ENCODE measurements at places on chromosomes 12 and 14.

DNA sequence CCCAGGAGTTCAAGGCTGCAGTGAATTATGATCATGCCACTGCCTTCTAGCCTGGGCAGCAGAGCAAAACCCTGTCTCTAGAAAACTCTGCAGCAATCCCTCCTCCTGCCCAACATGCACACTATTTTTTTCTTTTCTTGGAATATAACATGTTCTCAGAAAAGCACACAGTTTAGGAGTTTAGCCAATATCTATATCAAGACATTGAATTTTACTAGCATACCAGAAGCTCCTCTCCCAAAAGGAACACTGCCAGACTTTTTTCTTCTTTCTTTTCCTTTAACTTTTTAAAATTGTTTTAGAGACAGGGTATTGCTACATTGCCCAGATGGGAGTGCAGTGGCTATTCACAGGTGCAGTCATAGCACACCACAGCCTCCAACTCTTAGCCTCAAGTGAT, 107.1 kb upstream of the AEBP2 start:
- DNase-seq, result no peak

GRCh38 chr12:32947206-32948067, 50.9 kb upstream of the PKP2 start:
- no peak for DNase-seq

- no peak for DNase-seq
Observed at GRCh38 chr12:83408146-83408545, 721.4 kb downstream of the TMTC2 start.

DNA sequence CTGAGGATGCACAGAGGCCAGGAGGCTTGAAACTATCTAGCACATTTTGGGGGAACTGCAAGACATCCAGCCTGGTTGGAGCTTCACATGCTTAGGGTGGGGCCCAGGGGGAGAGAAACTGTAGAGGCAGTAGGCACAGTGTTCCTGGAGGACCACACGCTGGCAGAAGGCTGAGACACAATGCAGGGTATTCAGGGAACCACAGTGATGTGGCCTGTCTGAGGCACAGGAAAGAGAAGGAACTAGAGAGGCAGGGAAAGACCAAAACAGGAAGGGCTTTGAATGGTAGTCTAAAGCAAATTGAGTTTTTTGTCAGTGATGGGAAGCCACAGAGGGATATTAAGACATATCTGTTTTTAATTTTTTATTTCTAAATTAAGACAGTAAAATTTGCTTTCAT, 100.2 kb upstream of the PRICKLE1 start:
- no peak for DNase-seq

DNA sequence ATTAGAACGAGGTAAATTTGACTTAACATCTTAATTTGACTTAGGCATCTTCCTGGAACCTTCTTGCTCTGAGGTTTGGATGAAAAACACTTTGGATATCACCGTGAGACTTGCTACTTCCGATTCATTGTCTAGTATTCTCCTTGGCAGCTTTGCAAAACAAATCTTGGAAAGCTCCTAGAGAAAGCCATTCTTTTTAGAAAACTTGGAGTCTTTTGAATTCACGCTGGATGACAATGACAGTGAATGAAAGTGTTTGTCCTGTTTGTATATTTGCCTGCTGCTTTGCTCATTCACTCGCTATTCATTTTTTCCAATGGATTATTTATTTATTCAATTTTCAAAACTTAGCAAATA, 222.1 kb upstream of the HMGA2 start:
- no peak for DNase-seq

- DNase-seq, result no peak
Observed at GRCh38 chr14:76413962-76414600, 38.1 kb downstream of the ESRRB start.

DNA sequence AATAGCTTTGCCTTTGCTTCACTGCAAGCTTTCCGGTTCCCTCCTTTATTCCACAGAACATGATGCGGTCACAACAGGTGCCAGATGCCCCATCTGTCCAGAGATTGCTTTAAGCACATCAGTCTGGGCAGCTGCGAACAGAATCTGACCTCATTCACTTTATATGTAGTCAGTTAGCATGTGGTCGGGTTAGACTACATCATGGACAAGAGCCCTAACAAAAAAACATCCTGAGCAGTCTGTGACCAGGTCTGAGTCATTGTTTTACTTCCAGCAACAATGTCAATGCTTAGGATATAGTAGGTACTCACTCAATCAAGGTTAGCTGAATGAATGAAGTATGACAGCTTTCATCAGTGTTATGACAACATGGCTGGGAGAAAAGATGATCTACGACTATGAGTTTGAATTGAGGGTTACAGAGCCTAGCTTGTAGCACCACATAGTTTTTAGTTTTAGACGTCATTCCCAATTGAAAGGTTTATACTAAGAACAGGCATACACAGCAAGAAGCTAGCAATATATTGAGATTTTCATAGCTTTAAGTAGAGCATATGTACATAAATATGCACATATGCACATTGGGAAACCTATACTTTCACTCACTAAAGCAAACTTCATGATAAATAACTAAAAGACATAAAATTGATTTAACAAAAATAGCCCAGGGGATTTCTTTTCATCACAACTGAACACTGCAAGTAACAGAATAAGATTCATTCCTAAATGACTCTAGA, 64.2 kb upstream of the TMCC3 start:
- DNase-seq, result no peak

DNA sequence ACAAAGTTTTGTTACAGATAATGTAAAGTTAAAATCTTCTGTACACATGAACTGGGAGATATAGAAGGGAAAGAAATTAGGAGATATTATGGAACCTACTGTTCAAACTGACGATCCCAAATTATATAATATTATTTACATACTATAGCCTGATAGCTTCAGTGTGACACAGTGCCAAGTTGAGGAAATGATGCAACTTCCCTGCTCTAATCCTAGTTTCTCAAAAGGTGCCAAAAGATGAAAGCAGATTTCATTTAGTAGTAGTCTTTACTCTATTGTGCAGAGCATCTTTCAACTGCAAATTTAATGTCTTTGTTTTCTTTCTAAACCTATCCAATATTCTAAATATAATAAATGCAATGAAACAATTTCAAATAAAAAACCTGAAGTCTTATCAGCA, 46.9 kb downstream of the COCH start:
- DNase-seq, result peak; percentile 24

DNA sequence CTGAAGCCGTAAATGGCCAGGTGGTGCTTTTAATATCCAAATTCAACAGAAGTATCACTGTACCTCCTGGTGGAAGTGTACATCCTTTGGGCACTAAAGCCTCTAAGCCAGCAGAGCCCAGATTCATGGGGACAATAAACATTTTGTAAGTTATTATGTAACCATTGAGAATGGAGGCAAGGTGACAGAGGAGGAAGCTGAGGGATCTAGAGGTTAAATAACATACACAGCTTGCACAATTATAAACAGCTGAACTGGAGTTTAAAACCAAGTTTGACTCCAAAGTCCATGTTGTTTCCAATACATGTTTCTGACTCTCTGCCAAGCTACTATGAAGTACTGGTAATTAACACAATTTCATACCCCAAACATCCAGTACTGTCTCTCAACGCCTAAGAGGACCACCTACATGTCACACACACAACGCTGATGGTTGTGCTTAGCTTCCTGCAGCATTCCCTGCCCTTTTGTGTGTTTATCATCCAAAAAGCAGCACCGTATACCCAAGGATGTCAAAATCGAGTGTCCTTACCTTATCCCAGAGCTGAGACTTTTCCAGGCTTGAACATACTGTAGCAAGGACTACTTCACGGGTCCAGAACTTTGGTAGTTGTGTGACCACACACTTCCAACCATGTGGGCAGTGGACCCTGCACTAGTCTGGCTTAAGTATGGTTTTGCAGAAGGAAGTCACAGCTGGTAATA, 41.3 kb downstream of the EGLN3 start:
- no peak for DNase-seq

DNA sequence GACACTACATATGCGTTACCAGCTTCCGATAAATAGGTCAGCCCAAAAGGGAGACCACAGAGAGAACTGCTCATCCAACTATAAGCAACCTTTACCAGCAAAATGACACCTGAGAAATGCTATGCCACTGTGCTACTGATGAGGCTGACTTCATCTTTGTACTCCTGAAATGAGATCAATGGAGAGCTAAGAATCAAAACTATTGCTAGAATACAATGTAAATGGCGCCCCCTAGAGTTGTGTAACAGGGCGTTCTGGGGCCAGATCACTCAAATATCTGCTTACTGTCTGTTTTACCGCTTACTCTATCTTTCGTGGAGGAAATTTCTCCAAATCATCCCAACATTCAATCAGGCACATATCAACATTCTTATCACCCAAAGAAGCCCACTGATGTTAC, 4.6 kb downstream of the ZNF384 start:
- DNase-seq, result peak; percentile 64

GRCh38 chr14:61598980-61599379, 96.3 kb upstream of the HIF1A start:
- peak; percentile 42 for DNase-seq

GRCh38 chr12:105378911-105379310, 48.4 kb downstream of the C12orf75 start:
- no peak for DNase-seq

DNA sequence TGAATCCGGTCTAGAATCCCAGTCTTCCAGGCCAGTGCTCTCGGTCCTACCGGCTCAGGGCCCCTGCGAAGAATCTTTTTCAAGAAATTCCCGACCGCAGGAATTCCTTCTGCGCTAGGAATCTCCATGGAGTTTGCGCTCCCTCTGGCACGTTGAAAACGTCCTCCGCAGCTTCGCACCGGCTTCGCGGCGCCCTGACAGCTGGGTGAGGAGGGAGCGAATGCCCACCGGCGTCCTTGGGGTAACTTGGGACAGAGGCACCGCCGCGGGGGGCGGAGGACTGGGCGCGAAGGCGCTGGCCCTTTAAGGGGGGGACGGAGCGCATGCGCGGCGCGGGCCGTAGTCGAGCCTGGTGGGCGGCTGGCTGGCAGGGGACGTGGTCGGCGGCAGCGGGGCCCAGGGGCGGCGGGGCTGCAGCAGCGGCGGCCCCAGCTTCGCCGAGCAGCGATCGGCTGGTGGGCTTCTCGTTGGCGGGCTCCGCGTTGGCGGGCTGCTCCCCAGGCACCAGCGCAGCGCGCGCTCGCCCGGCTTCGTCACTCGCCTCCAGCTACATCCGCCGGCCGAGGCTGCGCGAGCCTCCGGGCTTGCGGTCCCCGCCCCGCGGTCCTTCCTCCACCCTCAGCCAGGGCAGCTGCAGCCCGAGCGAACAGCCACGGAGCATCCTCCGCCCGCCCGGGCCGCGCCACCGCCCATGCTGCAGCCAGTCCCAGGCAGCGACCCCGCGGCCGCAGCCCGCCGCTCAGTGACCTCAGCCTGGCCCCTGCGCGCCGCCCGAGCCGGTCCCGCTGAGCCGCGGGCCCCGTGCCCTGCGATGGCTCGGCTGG, at the start of gene VASH1:
Gene VASH1, plus strand, starts transcription at position 333 of the 824 bp plus-strand sequence. CDS start 1,354 bp downstream, outside the sequence.
- peak; percentile 82 for DNase-seq

- no peak for DNase-seq
Observed at GRCh38 chr12:65557438-65558181, 266.7 kb upstream of the HMGA2 start.

- DNase-seq, result no peak
Observed at GRCh38 chr12:98123021-98123461, 392.3 kb upstream of the TMPO start.

DNA sequence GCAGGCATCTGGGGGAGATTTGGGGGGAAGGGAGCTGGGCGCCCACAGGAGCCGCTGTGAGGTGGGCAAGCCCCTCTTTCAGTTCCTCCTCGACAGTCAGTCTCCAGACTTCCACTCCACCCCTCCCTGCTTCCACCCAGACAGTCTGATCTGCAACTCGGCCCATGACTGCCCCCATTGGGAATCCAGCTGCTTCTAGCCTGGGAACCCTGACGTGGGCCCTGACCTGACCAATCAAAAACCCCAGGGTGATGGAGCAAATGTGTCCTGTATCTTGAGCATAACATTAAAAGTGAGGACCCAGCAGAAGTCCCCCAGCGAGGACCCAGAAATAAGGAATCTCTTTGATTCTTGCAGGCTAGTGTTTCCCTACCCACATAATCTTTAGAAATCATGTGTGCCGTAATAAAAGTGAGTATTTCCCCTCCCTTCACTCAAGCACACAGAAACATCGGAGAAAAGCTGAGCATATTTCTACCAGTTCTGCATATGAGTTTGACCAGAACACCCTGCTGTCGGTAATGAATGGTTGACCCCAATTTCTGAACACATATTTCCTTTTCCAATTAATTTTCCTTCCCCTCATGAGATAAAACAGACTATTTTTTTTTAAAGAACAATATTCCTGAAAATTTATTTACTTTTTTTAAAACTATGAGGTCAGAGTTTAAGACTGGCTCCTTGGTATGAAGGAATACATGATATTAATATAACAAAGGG, 6.4 kb downstream of the SSH1 start:
- DNase-seq, result peak; percentile 95

- peak; percentile 91 for DNase-seq
Observed at GRCh38 chr12:127270193-127270592, 996.8 kb upstream of the TMEM132C start.

- peak; percentile 95 for DNase-seq
Observed at GRCh38 chr12:124390442-124391097, 95.7 kb downstream of the RFLNA start.

- no peak for DNase-seq
Observed at GRCh38 chr12:125140279-125141209, 75.3 kb downstream of the AACS start.

DNA sequence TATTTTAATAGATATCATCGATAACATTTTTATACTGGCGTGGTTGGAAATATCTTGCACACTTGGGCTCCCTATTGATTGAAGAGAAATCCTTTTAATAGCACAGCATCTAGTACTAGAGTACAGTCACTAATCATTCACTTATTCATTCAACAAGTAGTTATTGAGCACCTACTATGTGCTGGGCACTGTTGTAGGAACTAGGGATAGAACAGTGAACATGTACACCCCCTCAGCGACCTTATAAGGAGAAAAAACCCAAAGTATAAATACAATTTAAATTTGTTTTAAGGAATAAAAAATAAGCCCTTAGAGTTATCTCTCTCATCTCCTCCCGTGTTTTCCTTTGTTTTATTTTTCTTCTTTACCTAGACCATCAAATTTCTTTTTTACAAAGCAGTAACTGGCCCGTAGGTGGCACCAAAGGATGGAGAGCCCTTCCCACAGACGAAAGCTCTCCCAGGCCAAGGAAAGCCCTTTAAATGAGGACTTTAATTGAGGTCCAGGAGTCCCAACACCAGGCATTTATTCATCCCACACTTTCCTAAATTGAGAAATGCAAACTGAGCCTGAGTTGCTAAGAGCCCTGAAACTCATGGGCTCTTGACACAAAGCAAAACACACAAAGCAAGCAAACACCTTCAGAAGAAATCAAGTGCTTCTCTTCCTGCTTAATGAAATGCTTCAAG, 29.0 kb downstream of the PEBP1 start:
- no peak for DNase-seq

- DNase-seq, result no peak
Observed at GRCh38 chr14:104686624-104687517, 2.5 kb upstream of the INF2 start.

GRCh38 chr12:15756822-15757221, 32.4 kb downstream of the EPS8 start:
- DNase-seq, result no peak

DNA sequence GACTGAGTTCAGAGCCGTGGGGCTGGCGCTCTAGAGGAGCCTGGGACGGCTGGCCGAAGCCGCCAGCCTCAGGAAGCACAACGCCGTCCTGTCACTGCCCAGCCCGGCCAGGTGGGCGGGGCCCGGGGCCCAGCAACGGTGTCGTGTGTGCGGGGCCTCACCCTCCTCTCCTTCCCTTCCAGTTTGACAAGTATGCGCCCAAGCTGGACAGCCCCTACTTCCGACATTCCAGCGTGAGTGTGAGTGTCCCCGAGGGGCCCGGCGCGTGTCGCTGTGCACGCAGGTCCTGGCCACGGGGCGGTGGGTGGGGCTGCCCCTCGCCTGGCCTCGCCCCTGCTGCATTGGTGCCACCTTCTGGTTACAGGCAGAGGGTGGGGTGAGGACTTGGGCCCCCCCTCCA, 38.3 kb downstream of the LRCOL1 start:
- DNase-seq, result no peak

Measured in inflammatory macrophage treated with lipopolysaccharide for 4 hours (primary cell).